ENCODE measurements at places on chromosomes 4 and X. TPM values are rescaled to one million over a fixed set of nuclear protein-coding genes. Genes with fewer than 3 reads are reported as not detected.
A peak's percentile ranks its signal among the peaks of the same experiment; 100 is the strongest.

DCAF8L2 gene
- total RNA-seq, result not detected

- H3K27ac ChIP-seq, result no peak overlapping the region
- H3K4me3 ChIP-seq, result no peak overlapping the region
- no peaks in the 10 kb centered on the region for H3K27me3 ChIP-seq
- peak; percentile 34 for DNase-seq
These were observed 75.7 kb downstream of the RBM47 start for GRCh38 chr4:40553995-40554394.

DNA sequence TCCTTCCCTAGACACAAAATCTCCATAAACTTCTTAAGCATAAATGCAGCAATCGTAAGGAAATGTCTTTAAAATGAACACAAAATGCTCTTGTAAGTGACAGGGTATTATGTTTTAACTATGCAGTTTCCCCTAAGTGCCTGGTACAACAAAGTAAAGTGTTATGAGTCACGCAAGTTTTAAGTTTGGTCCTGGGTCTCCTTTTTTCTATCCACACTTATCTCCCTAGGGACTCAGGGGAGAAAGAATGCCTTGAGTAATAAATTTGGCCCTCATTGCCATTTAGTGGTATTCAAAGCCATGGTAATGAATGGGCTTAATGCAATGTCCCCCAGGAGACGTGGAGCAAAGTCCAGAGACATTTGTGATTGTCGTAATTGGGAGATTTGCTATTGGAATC, 149.1 kb downstream of the MAGEB17 start:
- H3K4me3 ChIP-seq, result no peak overlapping the region
- no peaks in the 10 kb centered on the region for H3K27me3 ChIP-seq
- H3K4me1 ChIP-seq, result no peaks in the 10 kb centered on the region
- H3K36me3 ChIP-seq, result no peaks in the 10 kb centered on the region
- DNase-seq, result no peak

- peak overlapping the region; percentile 23 for H3K27ac ChIP-seq
- no peaks in the 10 kb centered on the region for H3K27me3 ChIP-seq
- peaks cover 6% of the 10 kb centered on the region for H3K4me1 ChIP-seq
- H3K4me3 ChIP-seq, result no peak overlapping the region
- DNase-seq, result peak; percentile 22
These were observed 82.6 kb downstream of the ANXA3 start for GRCh38 chr4:78634011-78634664.

DNA sequence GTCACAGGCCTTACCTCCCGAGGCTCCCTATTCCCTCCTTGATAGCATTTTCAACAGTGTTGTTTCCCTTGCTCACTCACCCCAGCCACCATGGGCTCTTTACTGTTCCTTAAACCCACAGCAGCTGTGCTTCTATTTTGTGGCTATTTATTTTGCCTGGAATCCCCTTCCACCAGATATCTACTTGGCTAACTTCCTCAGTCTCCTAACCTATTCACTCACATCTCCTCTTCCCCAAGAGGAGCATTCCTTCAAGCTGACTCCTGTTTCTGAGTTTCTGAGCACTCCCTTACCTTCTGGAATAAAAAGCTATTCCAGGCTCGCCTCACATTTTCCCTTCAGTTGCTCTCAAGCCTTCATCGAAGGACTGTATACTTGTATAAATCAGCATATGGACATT, 50.5 kb downstream of the CXCL1 start:
- H3K36me3 ChIP-seq, result no peaks in the 10 kb centered on the region
- no peak overlapping the region for H3K4me3 ChIP-seq
- H3K4me1 ChIP-seq, result no peaks in the 10 kb centered on the region
- H3K27ac ChIP-seq, result no peak overlapping the region

- DNase-seq, result no peak
- H3K4me3 ChIP-seq, result no peak overlapping the region
- no peak overlapping the region for H3K27ac ChIP-seq
- H3K27me3 ChIP-seq, result no peaks in the 10 kb centered on the region
These were observed 80.4 kb upstream of the RASGEF1B start for GRCh38 chr4:81552086-81552485.

GRCh38 chr4:3291969-3292570, 751 bp upstream of the RGS12 start:
- H3K36me3 ChIP-seq, result no peaks in the 10 kb centered on the region
- H3K27ac ChIP-seq, result peak overlapping the region; percentile 99
- H3K27me3 ChIP-seq, result no peaks in the 10 kb centered on the region
- DNase-seq, result peak; percentile 67
- H3K4me1 ChIP-seq, result peaks cover 29% of the 10 kb centered on the region

DNA sequence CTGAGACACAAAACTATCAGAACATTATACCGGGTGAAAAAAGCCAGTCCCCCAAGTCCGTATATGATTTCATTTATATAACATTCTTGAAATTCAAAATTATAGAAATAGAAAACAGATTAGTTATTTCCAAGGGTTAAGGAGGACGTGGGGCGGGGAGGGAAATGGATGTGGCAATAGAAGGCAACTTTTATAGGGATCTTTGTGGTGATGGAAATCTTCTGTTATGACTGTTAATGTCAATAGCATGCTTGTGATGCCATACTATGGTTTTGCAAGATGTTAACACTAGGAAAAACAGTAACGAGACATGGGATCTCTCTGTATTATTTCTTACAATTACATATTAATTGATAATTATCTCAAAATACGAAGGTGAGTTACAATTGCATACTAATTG, 96.4 kb downstream of the LNX1 start:
- no peak for DNase-seq
- H3K27ac ChIP-seq, result no peak overlapping the region
- peaks cover 9% of the 10 kb centered on the region for H3K4me1 ChIP-seq
- no peak overlapping the region for H3K4me3 ChIP-seq
- no peaks in the 10 kb centered on the region for H3K36me3 ChIP-seq

- no peak overlapping the region for H3K4me3 ChIP-seq
- no peaks in the 10 kb centered on the region for H3K27me3 ChIP-seq
- no peak for DNase-seq
- H3K27ac ChIP-seq, result no peak overlapping the region
These were observed 53.8 kb upstream of the NAP1L5 start for GRCh38 chr4:88751258-88752075.

- no peak overlapping the region for H3K27ac ChIP-seq
- DNase-seq, result no peak
- H3K36me3 ChIP-seq, result no peaks in the 10 kb centered on the region
- H3K4me3 ChIP-seq, result no peak overlapping the region
- H3K27me3 ChIP-seq, result peaks cover 18% of the 10 kb centered on the region
These were observed 4.4 kb upstream of the FAT1 start for GRCh38 chr4:186727977-186728519.

GRCh38 chr4:5921101-5921980, 28.5 kb upstream of the CRMP1 start:
- H3K4me1 ChIP-seq, result no peaks in the 10 kb centered on the region
- no peak overlapping the region for H3K27ac ChIP-seq
- no peaks in the 10 kb centered on the region for H3K27me3 ChIP-seq
- H3K4me3 ChIP-seq, result no peak overlapping the region
- DNase-seq, result no peak
